Lung microvascular endothelial cell (primary cell): ENCODE measurements at places on chromosomes 3 and 15.
A peak's percentile ranks its signal among the peaks of the same experiment; 100 is the strongest.

DNA sequence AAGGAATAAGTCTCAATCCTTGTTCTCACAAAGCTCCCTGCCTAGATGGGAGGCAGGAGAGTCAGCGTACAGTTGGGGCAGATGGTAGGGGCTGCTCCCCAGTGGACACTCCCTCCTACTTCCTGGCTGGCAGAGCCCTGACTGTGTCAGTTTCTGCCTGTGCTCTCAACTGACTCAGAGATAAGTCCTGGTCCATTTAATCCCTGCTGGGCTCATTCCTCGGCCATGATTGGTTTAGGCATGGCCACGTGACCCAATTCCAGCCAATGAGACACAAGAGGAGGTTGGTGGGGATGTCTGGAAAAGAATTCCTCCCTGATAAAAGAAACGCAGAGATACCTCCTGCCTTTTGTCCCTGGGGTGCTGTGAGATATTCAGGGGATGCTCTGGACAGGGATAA is 118.1 kb upstream of the SLC6A11 start:
- no peak for DNase-seq

GRCh38 chr3:106381286-106381938 is 512.6 kb upstream of the CBLB start:
- DNase-seq, result no peak

DNA sequence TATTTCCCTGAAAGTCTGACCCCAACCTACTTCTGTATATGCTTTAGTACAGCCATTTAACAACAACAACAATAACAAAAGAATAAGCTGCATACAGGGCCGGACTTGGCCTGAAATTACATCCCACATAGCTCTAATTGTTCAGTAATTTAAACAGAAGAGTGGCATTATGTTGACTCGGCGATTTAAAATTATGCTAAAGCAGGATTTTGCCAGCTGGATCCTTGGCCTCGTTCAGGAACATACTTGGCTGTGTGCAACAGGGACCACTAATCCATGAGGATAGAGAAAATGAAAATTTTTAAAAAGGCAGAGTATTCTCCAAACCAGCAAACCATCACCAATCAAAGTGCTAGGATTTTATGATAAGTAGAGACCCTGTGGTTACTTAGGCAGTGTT is 433.1 kb upstream of the RBMS3 start:
- DNase-seq, result no peak

GRCh38 chr3:194570235-194570634 is 63.0 kb downstream of the TMEM44 start:
- no peak for DNase-seq

- no peak for DNase-seq
Measured at GRCh38 chr3:53131096-53131495, 861 bp upstream of the RFT1 start.

GRCh38 chr3:152183473-152183872 is 85.3 kb upstream of the MBNL1 start:
- peak; percentile 75 for DNase-seq

DNA sequence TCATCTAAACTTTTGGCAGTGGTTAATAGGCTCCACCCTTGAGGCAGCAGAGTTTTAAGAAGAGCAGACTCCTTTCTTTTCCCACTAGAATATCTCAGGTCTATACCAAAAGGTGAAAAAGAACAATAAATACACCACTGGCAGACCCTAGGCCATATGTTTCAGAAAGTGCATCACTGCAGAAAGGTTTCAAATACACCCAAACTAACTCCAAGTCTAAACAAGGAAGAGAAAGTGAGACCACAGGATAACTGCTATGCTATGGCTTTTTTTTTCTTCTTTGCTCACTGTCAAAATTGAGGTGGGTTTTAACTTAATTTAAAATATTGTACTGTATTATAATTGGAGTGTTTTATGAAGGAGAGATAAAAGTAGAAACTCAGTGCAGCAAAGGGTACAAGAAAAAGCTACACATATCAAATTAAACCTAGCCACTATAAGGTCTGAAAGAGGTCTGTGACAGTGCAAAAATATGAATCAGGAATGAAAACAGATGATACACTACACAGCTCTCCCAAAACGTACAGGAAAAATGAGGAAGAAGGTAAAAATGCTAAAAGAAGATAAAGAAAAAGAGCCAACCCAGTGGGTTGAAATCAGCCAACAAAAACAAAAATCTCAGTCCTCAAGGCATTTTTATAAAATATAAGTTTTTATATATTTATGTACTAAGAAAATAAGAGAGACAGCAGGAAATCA is 8.4 kb downstream of the SNX4 start:
- no peak for DNase-seq

DNA sequence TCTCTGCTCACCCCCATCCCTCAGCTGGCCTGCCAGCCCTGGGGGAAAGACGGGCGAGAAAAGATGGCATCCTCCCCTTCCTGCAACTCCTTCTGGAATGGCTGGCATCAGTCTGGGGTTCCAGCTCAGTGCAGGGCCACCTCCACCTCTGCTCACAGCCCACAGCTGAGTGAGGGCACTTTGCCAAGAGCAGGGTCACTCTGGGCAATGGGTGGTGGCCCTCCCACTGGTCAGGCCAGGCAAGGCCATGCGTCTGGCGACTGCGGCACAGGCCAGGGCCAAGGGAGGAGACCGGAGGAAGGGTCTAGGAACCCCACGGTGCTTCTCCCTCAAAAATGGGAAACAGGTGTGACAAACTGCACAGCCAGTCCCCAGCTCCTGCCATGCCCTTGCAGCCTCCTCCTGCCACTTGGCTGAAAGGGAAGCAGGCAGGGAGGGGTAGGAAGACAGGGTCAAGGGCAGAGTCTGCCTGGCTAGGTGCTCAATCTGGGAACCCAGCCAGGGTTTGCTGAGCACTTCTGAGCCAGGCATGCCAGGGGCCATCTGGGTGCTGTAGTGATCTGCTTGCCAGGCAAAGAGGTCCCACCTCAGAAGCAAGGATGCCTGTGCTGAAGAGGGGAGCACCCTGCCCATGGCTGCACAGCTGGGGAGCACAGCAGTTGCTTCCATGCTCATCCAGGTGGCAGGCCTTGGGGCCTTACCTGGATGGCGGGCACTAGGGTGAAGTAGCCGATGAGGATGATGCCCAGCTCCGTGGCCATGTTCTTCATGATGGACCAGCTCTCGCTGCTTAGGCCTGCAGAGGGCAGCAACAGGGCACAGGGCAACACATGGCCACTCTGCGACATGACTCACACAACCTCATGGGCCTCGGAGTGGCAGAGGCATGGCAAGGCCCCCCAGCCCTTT is 41.2 kb downstream of the PTPN23 start:
- peak; percentile 50 for DNase-seq
